ENCODE measurements at places on chromosomes 2 and 18. TPM values are rescaled to one million over a fixed set of nuclear protein-coding genes. Genes with fewer than 3 reads are reported as not detected.

The HOXD1 gene
- total RNA-seq: not detected

The UGT1A3 gene
- not detected for total RNA-seq

The PCARE gene
- not detected for total RNA-seq

The PPM1G gene
- total RNA-seq: 158 TPM

The RBM44 gene
- 1.1 TPM for total RNA-seq

The KCTD1 gene
- total RNA-seq: 5.3 TPM

The TEKT4 gene
- 0.27 TPM for total RNA-seq

The SCG2 gene
- total RNA-seq: not detected

The RANBP2 gene
- 74.1 TPM for total RNA-seq

The FEZ2 gene
- 14.9 TPM for total RNA-seq

The CDH20 gene
- not detected for total RNA-seq

The RBM43 gene
- 1.9 TPM for total RNA-seq

The TPO gene
- total RNA-seq: not detected

The ERCC3 gene
- total RNA-seq: 63.1 TPM

The TMEM178A gene
- total RNA-seq: not detected

The ZSWIM2 gene
- not detected for total RNA-seq

The RUFY4 gene
- total RNA-seq: 0.64 TPM

The IL1R1 gene
- 2.4 TPM for total RNA-seq

The MAL gene
- total RNA-seq: 264 TPM

The LOXHD1 gene
- total RNA-seq: not detected

The TXNDC9 gene
- total RNA-seq: 37.0 TPM

The UGT1A8 gene
- not detected for total RNA-seq

The C2orf15 gene
- total RNA-seq: 0.29 TPM

The MYOM1 gene
- total RNA-seq: 0.22 TPM

The CD28 gene
- 133 TPM for total RNA-seq

The PRKAG3 gene
- total RNA-seq: not detected

The TDRD15 gene
- total RNA-seq: not detected

The TUBA3E gene
- not detected for total RNA-seq

The KIF3C gene
- total RNA-seq: 6.2 TPM

The CAPN14 gene
- 0.20 TPM for total RNA-seq

The CHRND gene
- total RNA-seq: not detected

Measured in activated T-helper 1 cell treated with anti-CD3 and anti-CD28 coated beads, Interleukin-12 subunit alpha, Interleukin-12 subunit beta, Interleukin-2, Interleukin-4 antibody, amounts not matched to agents 30 ng/mL and 10 ng/mL and 1 ng/mL, durations not matched to agents 14 hours and 24 hours and 36 hours (primary cell).